ENCODE measurements at places on chromosomes 3 and 15.
A peak's percentile ranks its signal among the peaks of the same experiment; 100 is the strongest.

GRCh38 chr3:127734754-127735473 lies 62.2 kb downstream of the ABTB1 start:
- no peak for DNase-seq

DNA sequence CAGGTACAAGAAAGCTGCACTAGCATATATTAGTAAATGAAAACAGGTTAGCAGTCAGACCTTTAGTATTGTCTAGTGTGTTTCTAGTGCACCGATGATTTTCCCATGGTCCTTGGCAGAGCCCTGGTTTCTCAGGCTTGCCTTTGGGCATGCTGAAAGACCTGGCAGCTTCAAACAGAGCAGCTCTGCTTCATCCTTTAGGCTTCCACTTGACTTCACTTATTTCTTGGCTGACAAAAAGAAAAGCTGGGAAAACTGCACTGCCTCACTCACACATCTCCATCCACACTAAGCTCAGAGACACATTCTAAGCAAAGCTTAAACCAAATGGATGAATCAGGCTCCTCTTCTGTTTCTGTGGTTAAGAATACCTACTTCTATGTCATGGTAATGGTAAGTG lies 374.8 kb upstream of the PDZRN3 start:
- no peak for DNase-seq

DNA sequence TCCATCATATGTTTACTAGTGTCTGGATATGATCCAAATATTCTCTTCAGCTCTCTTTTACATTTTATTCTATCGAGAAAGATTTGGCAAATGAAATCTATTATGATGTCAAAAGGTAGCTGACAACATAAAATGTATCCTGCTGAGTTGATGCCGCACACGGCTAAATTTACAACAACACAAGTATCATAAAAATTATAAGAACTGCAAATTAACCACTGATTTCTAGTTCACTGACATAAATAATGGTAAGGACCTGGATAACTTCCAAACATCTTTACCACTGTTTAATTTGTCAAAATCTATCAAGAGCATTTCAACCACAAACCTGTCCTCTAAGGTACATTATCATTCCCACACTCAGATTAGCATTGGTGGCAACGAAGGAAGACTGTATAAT lies 244.5 kb downstream of the FOXP1 start:
- no peak for DNase-seq

GRCh38 chr3:5690904-5691532 lies 503.5 kb downstream of the EDEM1 start:
- no peak for DNase-seq

GRCh38 chr15:64046421-64047153 lies at the start of gene DAPK2:
Gene DAPK2 (minus strand): TSS chr15:64046485. CDS start chr15:64040261, 6,224 bp downstream.
- peak; percentile 97 for DNase-seq

GRCh38 chr3:194005930-194006501 lies 129.9 kb upstream of the HES1 start:
- DNase-seq = no peak

DNA sequence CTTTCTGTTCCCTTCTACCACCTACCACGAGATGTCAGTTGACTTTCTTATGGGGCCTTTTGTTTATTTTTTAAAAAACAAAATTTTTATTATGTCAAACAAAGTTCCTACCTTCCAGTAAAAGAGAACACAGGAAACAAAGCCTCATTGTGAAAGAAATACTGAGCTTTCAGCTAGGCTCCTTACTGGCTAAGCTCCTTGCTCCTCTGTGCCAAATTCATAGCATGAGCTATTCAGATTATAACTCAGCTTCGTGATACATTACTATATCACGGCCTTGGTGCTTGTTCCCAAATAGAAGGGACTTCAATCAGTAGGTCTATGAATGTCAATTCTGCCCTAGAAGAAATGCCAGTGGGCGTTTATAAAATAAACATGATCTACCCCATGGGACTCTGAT lies 145.8 kb upstream of the CHRM5 start:
- no peak for DNase-seq

DNA sequence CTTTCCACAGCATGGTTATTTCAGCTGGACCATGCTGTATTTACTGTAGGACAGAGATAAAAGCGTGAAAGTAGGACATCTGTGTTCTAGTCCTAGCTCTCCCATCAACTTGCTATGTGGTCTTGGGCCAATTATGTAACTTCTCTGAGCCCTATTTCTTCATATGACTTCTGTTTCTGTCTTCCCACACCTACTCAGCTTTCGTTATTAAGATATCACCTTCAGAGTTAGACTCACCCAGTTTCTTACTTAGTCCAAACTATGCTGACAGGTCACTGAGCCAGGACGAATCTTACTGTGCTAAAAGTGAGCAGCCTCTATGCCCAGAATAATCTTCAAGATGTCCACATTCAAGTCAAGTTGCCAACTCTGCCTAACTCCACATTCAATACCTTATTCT lies 283.7 kb downstream of the IL5RA start:
- DNase-seq = no peak
